ENCODE measurements at places on chromosomes 6 and 20.

GRCh38 chr6:48691420-48691819 is 580.4 kb upstream of the PTCHD4 start:
- DNase-seq = no peak

GRCh38 chr6:146542881-146543210 is 787 bp upstream of the RAB32 start:
- DNase-seq = no peak

DNA sequence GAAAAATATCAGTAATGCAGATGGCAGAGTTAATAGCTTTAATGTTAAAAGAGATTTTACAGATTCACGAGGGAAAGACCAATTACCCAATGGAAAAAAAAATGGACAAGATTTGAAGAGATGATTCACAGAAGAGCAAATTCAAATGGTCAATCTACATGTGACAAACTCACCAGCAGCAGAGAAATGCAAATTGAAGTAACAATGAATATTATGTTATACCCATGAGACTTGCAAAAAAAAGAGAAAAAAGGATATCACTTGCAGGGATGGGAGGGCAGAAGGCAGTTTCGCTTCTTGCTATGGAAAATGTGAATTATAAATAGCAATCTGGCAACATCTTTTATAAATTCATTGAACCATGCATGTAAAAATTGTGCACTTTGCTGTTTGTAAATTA is 55.9 kb downstream of the PROKR2 start:
- DNase-seq = no peak

- no peak for DNase-seq
These were observed 48.6 kb downstream of the FIG4 start for GRCh38 chr6:109739686-109740085.

- DNase-seq = no peak
These were observed 2.2 kb downstream of the TNF start for GRCh38 chr6:31577579-31577966.

DNA sequence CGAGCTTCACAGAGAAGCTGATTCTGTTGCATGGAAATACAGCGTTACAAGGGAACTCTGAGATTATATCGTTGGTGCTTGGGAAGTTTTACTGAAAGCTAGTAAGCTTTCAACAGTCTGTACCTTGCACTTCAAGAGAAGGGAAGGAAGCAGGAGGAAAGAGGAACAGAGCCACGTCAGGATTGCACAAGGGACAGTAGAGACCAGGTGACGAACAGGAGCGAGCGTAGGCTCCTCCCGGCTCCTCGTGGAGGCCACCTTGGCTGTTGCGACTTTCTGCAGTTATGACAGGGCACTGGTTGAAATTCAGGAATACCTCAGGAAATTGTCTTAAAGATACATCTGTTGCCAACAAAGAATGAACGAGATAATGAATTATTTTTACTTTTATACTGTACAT is 18.8 kb downstream of the RTF2 start:
- no peak for DNase-seq

DNA sequence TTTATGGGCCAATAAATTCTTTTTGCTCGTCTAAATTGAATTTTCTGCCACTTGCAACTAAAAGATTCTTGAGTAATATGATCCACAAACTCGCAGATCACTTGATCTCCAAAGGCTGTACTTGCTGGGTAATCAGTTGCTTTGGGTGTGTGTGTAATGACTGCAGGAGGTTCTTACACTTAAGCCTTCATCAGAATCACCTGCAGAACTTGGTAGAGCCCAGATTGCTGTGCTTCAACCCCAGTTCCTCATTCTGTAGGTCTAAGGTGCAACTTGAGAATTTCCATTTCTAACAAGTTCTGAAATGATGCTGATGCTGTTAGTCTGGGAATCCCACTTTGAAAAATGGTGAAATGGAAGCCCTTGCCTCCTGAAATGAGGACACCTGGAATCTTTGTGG is 12.9 kb upstream of the FKBP1A start:
- DNase-seq = no peak

- no peak for DNase-seq
These were observed 206.8 kb downstream of the SOX4 start for GRCh38 chr6:21800330-21800729.

DNA sequence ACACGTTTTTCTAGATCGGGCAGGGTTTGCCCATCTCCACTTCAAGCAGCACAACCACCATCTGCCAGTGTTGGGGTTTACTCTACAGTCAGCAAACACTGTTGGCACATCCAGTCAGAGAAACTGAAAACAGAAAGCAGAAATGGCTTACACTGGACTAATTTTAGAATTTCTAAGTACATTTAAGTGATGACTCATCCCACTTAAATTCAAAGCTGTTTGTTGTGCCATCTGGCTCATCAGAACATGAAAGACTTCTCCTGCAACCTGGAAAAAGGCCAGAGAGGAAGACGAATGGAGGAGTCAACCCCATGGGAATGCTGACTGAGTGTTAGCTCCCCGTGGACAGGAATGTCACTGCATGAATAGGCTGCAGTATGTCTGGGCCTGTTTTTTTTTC is 21.8 kb downstream of the FAM209B start:
- no peak for DNase-seq

- DNase-seq = no peak
These were observed 2.2 kb downstream of the PSORS1C1 start for GRCh38 chr6:31116661-31117385.

GRCh38 chr6:145964948-145965366 is 799 bp upstream of the SHPRH start:
- DNase-seq = no peak

GRCh38 chr6:158991017-158991723 is 8.8 kb downstream of the RSPH3 start:
- no peak for DNase-seq

DNA sequence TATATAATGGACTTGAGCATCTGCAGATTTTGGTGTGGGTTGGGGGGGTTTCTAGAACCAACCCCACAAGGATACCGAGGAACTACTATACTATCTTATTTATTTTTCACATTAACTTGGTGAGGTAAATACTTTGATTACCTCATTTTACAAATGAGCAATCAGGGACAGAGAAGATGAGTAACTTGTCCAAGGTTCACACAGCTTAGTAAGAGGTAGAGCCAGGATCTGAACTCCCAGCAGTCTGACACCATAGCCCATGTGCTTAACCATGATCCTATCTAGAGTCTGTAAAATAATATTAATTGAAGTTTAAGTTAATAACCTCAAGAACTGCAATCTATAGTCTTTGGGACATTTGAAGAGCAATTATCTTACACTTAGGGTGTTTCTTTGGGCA is 28.6 kb downstream of the DHX35 start:
- no peak for DNase-seq

GRCh38 chr6:169247991-169248390 is 5.7 kb downstream of the THBS2 start:
- no peak for DNase-seq

DNA sequence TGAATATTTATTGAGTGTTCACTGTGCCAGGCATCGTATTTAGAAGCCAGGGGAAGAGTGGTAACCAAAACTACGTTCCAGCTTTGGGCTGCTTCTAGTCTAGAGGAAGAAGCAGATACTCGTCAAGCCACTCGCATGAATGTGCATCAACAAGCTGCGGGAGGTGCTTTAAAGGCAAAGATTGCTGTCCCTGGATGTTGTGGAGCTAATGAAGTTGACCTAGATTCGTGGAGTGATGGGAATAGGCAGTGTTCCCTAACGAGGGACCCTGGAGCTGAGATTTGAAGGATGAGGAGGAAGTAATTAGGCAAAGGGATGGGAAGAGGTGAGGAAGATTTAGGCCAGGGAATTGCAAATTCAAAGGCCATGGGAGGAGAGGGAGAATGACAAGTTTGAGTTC is 118.9 kb downstream of the TMEM170B start:
- no peak for DNase-seq

- DNase-seq = no peak
These were observed 103.2 kb downstream of the TOX2 start for GRCh38 chr20:44017905-44018258.

DNA sequence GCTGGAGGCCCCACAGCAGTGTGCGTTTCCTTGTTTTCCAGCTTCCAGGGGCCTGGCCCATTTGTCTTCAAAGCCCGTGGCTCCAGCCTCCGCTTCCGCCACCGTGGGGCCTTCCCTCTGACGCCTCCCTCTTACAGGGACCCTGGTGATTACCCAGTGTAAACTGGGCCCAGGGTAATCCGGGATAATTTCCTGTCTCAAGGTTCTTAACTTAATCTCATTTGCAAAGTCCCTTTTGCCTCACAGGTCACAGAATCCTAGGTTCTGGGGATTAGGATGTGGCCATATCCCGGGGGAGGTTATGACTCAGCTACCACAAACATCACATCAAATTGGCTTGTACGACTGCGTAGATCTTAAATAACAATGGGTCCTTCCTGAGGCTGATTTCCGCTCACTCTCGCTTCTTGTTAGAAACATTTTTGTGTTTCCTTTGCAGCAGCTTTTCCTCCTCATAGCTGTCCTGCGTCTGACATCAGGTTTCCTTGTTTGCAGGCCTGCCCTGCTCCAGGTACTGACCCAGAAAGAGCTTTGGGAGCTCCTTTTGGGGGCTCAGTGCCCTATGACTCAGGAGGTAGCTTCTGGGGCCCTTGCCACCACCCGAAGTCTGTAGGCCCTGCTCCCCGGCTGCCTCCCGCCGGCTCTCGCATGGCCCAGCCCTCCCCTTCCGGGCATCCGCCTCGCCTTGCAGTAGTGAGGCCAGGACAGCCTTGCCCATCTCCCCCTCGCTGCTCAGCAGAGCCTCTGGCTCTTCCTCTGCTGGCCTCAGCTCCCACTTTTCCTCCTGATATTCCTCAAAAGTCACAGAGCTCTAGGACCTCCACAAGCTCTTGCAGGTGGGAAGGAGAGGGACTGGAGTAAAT is 100.5 kb downstream of the ERMARD start:
- DNase-seq = no peak

DNA sequence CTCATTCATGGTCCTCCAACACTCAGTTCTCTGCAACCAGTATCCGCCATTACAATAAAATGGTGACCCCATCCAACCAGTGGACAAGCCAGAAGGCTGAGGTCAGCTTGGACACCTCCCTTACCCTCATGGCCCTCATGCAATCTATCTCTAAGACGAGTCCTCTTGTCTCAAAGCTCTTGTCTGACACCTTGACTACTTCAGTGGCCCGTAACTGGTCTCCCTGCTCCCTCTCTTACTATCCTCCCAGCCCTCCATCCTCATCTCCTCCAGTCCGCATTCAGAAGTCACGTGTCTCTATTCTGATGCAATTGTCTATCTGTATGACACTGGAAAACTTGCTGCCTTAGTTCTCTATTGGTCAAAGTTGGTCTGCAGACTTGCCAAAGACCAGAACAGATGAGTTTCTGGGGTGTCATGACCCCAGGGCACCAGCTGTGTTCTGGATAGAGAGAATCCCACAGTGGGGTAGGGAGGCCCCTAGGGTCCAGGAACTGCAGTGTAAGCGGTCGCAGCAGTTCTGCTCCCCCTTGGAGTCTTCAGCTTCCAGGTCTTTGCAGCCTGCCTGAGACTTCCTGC is 59.6 kb upstream of the RNF24 start:
- no peak for DNase-seq

DNA sequence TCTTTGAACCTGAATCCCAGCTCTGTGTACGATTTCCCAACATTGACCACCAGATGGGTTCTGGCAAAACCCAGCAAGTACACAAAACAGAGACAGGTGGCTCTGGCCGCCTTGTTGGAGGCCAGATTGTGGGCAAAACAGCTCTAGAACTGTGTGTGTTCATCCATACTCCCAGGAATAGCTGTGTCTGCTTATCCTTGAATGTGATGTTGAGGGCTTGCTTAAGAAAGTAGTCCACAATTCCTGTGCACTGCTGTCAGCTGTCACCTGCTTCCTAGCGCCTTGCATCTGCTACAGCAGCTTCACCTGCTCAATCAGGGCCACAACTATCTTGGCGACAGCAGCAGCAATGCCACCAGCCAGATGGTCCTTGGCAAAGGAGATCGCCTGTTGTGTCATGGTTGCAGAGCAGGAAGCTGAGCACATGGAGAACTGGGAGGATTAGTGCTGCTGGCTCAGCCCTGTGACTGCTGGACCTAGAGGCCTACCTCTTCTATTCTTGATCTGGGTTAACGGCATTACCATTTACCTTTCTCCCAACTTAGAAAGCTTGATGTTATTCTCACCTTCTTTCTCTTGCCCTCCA is 3.7 kb upstream of the SMAP1 start:
- no peak for DNase-seq

- DNase-seq = no peak
These were observed 113.5 kb downstream of the TOX2 start for GRCh38 chr20:44028003-44028730.

- no peak for DNase-seq
These were observed 35.8 kb downstream of the NEDD9 start for GRCh38 chr6:11196511-11197174.

Measured in stimulated activated CD8-positive, alpha-beta memory T cell treated with anti-CD3 and anti-CD28 coated beads, Interleukin-4, amount 100 ng/mL, for 1 hour (primary cell).